ENCODE measurements at places on chromosomes 3 and 15.

DNA sequence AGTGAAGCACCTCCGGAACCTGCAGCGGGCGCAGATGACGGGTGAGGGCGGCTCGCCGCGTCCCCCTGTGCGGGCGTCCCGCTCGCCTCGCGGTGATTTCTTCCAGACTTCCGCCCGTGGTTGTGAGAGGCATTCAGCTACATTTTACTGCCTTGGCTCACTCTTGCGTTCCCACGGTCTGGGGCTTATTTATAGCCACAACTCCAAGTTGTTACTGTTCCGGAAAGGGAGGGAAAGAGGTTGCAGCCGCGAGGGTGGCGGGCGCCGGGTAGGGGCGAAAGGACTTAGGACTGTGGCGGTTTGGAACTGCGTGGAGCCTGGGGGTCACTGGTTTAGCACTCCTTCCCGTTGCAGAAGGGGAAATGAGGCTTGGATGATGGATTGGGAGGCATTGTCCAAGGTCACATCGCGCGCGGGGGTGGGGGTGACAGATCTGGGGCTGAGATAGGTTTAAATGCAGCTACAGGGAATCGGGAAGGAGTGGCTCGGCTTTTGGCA lies 1.1 kb downstream of the HES1 start:
- DNase-seq, result no peak

GRCh38 chr15:48120745-48121144 lies at the start of gene SLC24A5:
TSS of gene SLC24A5 (plus strand) at chr15:48120990. CDS start at chr15:48121045, 55 bp downstream.
- DNase-seq, result no peak

DNA sequence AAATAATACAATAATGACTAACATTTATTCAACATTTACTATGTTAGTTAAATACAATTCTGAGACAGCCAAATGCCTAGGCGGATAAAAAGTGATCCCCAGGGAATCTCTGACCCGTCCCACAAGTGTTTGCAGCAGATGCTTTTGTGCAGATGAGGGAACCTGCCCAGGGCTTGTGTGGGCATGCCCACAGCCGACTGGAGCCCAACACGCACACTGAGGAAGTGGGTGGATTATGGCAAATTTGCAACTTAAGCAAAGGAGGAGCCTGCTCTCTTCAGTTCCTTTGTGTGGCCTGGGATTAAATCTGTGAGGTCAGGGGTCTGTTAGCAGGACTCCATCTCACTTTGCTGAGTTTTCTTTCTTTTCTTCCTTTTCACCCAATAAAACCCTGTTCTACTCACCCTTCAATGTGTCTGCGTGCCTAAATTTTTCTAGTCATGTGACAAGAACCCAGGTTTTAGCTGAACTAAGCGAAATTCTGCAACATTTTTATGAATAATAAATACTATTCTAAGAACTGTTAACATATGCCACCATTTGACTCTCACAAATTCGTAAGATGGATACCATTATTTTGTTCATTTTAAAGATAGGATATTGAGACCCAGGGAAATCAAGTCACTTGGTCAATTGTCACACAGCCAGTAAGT lies 13.9 kb upstream of the RTP1 start:
- DNase-seq, result no peak

- no peak for DNase-seq
These were observed 785.2 kb downstream of the DIPK2A start for GRCh38 chr3:144756704-144757440.

DNA sequence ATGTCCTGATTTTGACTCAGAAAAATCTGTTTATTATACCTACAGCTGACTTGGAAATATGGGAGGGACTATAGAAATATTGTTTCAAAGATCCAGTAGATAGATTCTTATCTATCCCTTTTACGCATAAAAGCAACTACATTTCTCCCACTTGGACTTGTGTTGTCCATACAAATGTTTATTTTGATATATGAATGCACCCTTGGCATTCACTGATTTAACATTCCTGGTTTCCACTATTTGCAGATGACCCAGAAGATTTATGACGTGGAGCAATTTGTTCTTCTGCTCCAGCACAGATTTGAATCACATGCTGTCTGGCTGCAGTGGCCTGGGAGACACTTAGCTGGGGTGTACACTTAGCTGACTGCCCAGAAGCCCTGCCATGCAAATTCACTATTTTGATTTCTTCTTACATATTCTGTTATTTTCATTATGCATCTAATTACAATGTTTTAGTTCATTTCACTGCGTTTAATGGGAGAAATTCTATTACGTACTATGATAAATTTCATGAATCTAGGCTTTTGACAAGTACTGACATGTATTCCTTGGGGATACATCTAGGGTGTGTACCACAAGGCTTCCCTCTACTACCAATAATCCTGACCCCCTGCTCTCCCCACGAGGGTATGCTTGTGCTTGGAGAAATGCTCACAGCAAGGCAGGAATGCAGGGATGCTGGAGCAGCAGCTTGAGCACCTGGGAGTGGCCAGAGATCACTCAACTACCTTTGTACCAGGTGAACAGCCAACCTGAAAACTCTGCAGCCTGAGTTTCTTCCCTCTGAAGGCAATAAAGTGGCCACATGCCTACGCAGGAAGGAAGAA lies 223.6 kb upstream of the TBL1XR1 start:
- DNase-seq, result no peak

GRCh38 chr3:138296639-138297038 lies 33.0 kb downstream of the NME9 start:
- DNase-seq, result no peak

DNA sequence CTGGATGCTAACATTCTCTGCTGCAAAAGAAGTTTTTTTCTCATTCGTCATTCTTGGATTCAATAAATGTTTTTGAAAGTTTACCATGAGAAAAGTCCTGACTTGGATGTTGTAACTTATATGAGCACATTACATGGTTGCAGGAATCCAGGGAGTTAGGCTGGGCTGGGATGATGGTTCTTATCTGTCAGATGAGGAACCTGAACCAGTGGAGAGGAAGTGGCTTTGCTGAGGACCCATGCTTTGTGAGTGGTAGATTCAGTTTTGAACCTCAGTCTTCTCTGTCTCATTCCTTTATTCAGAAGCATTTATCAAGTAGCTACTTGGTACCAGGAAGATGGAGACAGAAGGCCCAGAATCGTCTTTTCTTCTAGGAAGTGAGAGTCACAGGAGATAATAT lies 3.7 kb upstream of the GASK1A start:
- DNase-seq, result no peak

GRCh38 chr15:79922512-79923078 lies 25.8 kb upstream of the MTHFS start:
- no peak for DNase-seq

GRCh38 chr3:10981961-10982360 lies 10.6 kb upstream of the SLC6A1 start:
- no peak for DNase-seq

DNA sequence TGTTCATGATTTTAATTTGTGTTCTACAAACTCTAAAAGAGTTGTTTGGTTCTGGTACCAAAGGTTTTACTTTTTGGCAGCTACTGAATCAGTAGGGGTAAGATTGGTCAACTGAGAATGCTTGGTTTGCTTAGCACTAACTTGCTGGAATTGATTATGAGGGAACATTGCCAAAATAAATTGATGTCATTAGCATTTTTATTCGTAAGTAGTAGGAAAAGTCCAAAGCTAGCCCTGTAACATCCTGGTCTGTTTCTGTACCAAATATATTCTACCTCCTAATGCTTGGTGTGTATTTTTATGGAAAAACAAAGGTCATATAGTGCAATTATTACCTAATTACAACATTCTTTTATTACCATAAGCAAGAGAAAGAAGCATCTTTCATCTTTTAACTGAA lies 35.9 kb upstream of the KPNA4 start:
- DNase-seq, result no peak

DNA sequence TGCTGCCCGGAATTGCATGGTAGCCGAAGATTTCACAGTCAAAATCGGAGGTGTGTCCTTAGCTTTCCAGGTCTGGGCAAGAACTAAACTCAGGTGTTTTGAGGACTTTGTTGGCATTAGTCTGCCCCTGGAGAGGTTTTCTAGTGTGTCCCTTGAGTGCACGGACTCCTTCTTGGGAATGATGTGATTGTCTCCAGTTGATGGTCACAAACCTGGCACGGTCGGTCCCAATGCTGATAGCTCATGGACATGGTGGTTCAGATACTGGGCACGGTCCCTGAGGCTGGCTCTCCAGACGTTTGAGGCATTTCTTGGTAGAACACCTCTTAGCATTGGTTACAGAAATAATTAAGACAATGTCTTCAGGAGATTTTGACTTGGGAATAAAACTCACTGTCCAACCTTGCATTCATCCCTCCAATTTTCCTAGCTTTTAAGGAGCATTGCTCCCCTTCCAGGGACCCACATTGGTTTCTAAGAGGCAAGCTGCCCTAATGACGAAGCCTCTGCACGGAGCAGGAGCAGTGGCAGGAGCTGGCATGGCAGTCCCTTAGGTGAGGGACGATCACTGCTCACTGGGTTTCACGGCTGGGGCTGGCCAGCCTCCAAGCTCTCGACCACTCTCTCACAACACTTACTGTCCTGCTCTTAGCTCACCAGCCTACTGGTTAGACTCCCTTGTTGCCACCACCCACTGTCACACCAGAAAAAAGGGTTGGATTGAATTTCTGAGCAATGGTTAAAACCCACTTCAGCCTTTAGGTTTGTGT lies 68.1 kb downstream of the PGPEP1L start:
- no peak for DNase-seq

DNA sequence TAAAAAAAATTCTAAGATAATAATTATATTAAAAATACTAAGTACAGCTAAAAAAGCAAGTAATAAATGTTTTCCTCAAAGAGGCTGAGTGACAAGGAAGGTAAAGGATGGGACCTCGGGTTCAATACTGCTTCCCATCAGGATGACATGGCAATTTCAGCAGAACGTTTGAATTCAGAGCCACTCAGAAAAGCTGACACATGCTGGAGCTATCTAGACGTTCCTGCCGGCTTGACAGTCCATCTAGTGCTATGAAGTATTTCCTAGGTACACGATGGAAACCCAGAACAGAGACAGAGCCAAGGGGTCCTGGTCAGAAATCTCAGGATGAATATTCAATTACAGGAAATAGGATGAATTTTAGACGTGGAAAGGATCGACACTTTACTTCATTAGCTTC lies 361.8 kb downstream of the FGF12 start:
- DNase-seq, result no peak

DNA sequence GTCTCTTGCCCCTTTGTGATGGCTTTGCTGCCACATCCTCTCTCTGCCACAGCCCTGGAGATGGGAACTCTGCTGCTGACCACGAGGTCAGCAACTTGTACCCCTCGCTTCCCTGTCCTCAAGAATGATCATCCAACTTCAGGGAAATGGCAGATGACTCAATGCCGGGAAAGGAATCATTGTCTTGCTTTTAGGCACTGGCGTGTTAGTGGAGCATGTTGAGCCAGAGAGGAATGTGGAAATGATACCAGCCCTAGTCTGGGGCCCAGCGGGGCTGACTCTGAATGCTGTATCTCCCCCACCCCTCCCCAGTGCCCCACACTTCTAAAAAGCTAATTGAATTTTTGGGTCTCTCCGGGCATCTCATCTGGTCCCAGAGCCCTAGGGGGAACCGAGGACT lies 184.9 kb upstream of the BHLHE40 start:
- DNase-seq, result no peak

GRCh38 chr3:54936561-54936960 lies 8.7 kb upstream of the LRTM1 start:
- DNase-seq, result no peak

DNA sequence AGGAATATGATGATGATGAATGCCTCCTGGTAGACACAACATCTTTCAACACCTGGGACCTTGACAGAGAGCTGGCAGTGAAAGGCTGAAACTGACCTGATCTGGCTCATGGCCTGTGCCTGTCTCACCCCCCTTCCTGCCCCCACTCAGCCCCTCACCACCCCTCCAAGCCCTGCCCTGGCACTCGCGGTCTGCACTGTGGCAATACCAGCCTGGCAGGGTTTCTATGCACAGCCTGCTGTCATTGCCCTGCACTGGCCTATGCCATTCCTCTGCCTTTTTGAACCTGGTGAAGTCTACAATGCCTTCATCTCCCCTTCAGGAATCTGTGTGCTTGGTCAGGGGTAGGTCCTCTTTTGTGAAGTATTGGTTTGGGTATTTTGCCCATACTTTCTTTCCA lies 56.5 kb downstream of the ACAD9 start:
- DNase-seq, result no peak

- DNase-seq, result no peak
These were observed 396.8 kb upstream of the TBL1XR1 start for GRCh38 chr3:177594096-177594495.

DNA sequence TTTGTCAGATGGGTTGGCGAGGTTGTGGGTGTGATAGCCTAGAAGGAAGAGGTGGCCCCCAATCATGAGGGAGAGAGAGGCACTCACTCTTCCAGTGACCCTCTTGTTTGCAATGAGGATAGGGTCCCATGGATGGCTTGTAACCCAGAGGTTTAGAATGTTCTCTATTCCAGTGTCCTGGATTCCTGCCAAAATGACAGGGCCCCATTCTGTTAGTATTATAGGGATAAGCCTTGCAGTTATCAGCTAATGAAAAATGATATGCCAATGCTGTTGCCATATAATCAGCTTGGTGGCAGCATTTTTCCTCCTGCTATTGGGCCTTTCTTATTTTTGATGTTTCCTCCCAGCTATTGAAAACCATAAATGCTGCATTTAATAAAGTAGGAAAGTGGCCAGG lies 23.3 kb upstream of the SENP7 start:
- DNase-seq, result no peak

DNA sequence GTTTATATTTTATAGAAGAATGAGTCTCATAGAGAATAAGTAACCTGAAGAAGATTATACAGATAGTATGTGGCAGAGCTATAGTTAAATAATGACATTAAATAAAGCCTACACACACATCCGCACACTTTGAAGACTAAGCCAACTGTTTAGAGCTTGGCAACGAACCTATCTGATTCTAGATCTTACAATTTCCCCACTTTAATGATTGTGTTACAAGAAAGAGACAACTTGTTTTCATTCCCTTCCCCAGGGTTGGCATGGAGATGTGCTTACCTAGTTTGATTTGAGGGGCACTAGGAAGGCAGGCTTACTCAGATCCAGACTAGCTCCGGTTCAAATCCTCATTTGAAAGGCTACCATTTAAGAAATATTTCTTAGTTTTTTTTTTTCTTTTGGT lies 61.9 kb upstream of the CBLB start:
- DNase-seq, result no peak

- no peak for DNase-seq
These were observed 143.6 kb upstream of the UBE2E1 start for GRCh38 chr3:23662079-23662617.

- DNase-seq, result no peak
These were observed 19.3 kb downstream of the MBNL1 start for GRCh38 chr3:152287898-152288576.

DNA sequence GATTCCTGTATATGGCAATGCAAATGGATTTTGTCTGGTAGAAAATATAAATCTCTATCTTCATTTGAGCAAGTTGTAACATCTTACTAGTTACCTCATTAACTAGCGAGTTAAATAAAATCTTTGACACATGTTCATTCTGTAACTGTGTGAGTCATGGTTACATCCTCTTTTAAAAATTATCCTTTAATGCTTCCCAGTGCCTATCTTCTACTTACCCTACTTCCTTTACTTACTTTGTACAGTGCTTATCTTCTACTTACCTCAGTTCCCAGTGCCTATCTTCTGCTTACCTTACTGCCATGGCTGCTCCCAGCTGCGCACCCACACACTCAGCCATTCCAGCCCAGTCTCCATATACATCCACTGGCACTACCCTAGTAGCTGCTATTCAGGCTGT lies 71.9 kb upstream of the GOLGA8B start:
- no peak for DNase-seq
